Tibial nerve (tissue), 4 donors: ENCODE measurements at places on chromosomes 4 and X. TPM values are rescaled to one million over a fixed set of nuclear protein-coding genes. Genes with fewer than 3 reads are reported as not detected.
A peak's percentile ranks its signal among the peaks of the same experiment; 100 is the strongest.

Gene SH3TC1
- 51.2 TPM for total RNA-seq

- no peak within 1 kb of the TSS for H3K27ac ChIP-seq
- H3K27me3 ChIP-seq: no peaks in the 10 kb centered on the region
- no peak within 1 kb of the TSS for H3K4me3 ChIP-seq
- DNase-seq: no peak
- no peaks in the 10 kb centered on the region for H3K4me1 ChIP-seq
Measured at GRCh38 chr4:122621016-122621507, at the start of gene IL21. Gene IL21, minus strand, starts transcription at chr4:122621066. Its CDS starts 55 bp downstream, at chr4:122621011.

Gene GYPA
- not detected for total RNA-seq

GRCh38 chrX:46757593-46757992 is 1.3 kb downstream of the SLC9A7 start:
- peak overlapping the region; percentile 62 for H3K4me3 ChIP-seq
- H3K36me3 ChIP-seq: no peaks in the 10 kb centered on the region
- no peaks in the 10 kb centered on the region for H3K27me3 ChIP-seq
- DNase-seq: no peak
- H3K27ac ChIP-seq: no peak overlapping the region
- H3K4me1 ChIP-seq: no peaks in the 10 kb centered on the region

Gene NHSL2
- 26.5 TPM for total RNA-seq

Gene CXCL13
- total RNA-seq: 0.42 TPM

DNA sequence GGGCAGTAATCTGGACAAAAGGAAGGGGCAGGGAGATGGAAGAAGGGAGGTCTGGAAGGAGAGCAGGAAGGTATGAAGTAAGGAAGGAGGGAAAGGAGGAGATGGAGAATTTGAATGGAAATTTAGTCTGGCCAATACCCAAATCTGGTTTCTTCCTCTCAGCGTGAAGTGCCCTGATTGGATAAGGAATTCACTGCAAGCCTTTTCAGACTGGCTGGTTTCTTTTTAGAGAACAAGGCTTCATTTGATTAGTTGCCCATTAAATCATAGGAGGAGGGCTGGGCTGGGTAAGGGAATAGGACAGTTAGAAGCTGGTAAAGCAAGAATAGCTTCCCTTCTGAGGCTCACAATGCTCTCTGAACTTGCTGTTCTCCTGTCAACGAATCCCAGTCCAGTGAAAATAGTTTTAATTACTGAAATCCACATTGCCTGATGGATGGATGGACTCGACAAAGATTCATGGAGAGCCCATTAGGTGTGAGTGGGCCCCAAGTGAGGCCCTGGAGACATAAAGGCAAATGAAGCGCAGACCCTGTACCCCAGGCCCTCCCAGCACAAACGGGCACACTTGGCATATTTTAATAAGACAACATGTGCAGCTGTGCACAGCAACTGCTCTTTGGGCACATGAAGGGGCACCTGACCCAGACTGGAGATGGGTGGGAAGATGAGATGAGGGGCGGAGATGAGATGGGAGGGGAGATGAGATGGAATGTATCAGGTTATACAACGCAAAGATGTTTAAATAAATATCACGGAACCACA is 347.1 kb upstream of the GATB start:
- H3K27me3 ChIP-seq: no peaks in the 10 kb centered on the region
- no peak for DNase-seq
- H3K4me3 ChIP-seq: no peak overlapping the region

DNA sequence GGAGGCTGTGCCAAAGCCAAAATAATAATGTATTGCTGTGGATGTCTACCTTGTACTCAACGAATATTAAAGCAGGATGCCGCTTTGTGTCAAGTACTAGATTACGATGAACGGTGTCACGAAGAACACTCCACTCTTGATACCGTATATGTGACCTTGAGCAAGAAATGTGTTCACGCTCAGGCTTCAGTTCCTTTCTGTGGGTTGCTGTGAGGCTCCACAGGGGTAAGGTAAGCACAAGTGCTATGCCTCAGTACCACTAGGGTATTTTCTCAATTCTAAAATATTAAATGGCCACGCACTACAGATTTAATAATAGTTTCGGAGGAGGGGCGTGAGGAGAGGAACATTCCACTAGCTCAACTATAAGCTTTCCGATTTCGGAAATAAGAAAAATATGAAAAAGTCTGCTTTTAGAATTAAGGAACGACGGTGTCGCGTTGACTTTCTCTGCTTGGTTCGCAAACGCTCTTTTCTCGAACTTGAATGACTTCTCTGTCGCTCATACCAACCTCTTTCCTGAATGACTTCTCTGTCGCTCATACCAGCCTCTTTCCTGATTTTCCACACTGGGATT is 607 bp upstream of the SCOC start:
- H3K27ac ChIP-seq: peak overlapping the region; percentile 87
- H3K36me3 ChIP-seq: no peaks in the 10 kb centered on the region
- no peak for DNase-seq
- H3K4me3 ChIP-seq: peak overlapping the region; percentile 98

DNA sequence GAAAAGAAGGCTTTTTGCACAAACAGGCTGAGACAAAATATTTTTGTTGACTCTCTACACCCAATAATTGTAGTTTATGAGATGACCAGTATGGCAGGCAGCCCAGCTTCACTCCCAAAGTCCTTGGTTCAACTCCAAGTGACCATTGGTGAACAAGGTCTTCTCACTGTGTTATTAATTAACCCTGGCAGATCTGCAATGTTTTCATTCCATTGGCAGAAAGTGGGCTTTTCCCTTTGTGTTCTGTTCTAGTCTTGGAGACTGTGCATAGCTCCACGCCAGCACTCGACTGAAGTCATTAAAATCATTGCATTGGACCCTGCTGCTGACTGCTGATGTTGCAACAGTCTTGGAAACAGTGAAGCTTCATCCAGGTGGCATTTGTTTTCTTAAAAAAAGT is 277.3 kb upstream of the HAND2 start:
- no peaks in the 10 kb centered on the region for H3K27me3 ChIP-seq
- no peaks in the 10 kb centered on the region for H3K4me1 ChIP-seq
- DNase-seq: peak; percentile 11
- H3K36me3 ChIP-seq: no peaks in the 10 kb centered on the region

Gene TBC1D8B
- total RNA-seq: 10.3 TPM

DNA sequence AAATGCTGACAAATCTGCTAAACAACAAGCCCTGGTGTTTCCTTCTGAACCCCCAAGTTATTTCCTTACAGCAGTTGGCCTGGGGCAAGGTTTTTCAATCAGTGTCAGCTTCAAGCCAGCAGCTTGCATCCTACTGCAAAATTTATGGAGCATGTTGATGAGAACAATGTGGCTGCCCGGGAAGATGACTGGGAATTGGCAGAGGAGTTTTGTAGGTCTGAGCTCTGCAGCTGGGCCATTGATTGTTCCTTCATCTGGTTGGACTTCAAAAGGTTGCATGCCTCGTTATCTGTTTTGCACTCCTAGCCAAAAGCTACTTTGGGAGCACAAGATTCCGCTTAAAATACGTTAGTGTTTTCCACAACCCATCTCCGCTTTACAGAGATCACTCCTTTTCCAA is 1030.3 kb upstream of the LCORL start:
- H3K27me3 ChIP-seq: no peaks in the 10 kb centered on the region
- peaks cover 10% of the 10 kb centered on the region for H3K4me1 ChIP-seq
- no peak for DNase-seq
- H3K36me3 ChIP-seq: no peaks in the 10 kb centered on the region
- no peak overlapping the region for H3K4me3 ChIP-seq
- no peak overlapping the region for H3K27ac ChIP-seq

DNA sequence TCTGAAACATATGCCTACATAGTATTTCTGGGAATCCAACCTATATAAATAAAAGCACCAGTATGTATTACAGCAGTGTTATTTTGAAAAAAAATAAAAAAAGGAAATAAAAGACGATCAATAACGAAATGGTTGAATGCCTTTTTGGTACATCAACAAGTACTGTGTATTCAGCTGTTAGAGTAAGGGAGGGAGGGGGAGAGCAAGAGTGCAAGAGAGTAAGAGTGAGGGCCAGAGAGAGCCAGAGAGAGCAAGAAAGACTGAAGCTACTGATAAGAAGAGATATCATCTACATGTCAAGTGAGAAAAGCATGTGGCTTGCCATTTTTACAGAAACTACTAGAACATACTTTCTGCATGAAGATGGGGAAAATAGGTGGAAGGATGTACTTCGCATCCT is 1.8 kb downstream of the SPIN4 start:
- no peak for DNase-seq
- H3K36me3 ChIP-seq: no peaks in the 10 kb centered on the region
- no peaks in the 10 kb centered on the region for H3K27me3 ChIP-seq
- H3K4me3 ChIP-seq: no peak overlapping the region
- H3K4me1 ChIP-seq: no peaks in the 10 kb centered on the region
- no peak overlapping the region for H3K27ac ChIP-seq

GRCh38 chr4:186037692-186038658 is 31.0 kb upstream of the TLR3 start:
- no peak overlapping the region for H3K4me3 ChIP-seq
- H3K27me3 ChIP-seq: no peaks in the 10 kb centered on the region
- no peak for DNase-seq
- no peak overlapping the region for H3K27ac ChIP-seq
- no peaks in the 10 kb centered on the region for H3K4me1 ChIP-seq

- no peak overlapping the region for H3K27ac ChIP-seq
- no peaks in the 10 kb centered on the region for H3K36me3 ChIP-seq
- H3K27me3 ChIP-seq: no peaks in the 10 kb centered on the region
- DNase-seq: no peak
- no peak overlapping the region for H3K4me3 ChIP-seq
Measured at GRCh38 chr4:165635381-165635780, 237.7 kb upstream of the TLL1 start.

- H3K4me3 ChIP-seq: no peak overlapping the region
- H3K27me3 ChIP-seq: no peaks in the 10 kb centered on the region
- H3K36me3 ChIP-seq: no peaks in the 10 kb centered on the region
- DNase-seq: no peak
- no peaks in the 10 kb centered on the region for H3K4me1 ChIP-seq
- no peak overlapping the region for H3K27ac ChIP-seq
Measured at GRCh38 chrX:9622128-9622527, 143.5 kb downstream of the GPR143 start.

DNA sequence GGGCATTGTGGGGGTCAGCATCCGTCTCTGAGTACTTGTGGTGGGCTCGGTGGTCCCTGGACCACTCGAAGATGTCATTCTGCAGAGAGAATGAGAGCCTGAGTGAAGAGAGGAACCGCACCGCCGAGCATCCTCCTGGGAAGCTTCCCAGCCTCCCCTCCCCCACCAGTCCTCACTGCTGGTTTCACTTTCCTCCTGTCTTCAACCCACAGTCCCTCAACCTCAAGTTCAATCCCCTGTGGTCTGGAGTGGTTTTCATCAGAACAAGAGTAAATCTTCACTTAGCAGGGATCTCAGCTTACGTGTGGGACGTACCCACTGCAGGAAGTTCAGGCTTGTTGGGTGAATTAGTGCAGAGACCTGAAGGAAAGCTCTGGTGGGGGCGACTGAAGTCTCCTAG is 117.8 kb downstream of the SCD5 start:
- no peaks in the 10 kb centered on the region for H3K4me1 ChIP-seq
- H3K27me3 ChIP-seq: no peaks in the 10 kb centered on the region
- H3K27ac ChIP-seq: no peak overlapping the region
- no peaks in the 10 kb centered on the region for H3K36me3 ChIP-seq
- no peak overlapping the region for H3K4me3 ChIP-seq

GRCh38 chr4:154602404-154603020 is 9.9 kb downstream of the FGG start:
- no peak for DNase-seq
- no peak overlapping the region for H3K4me3 ChIP-seq
- H3K36me3 ChIP-seq: no peaks in the 10 kb centered on the region

- peaks cover 15% of the 10 kb centered on the region for H3K4me1 ChIP-seq
- no peak for DNase-seq
- no peaks in the 10 kb centered on the region for H3K27me3 ChIP-seq
- no peak overlapping the region for H3K4me3 ChIP-seq
- H3K36me3 ChIP-seq: no peaks in the 10 kb centered on the region
Measured at GRCh38 chr4:94700298-94700697, 57.5 kb upstream of the BMPR1B start.

GRCh38 chrX:125444659-125445058 is 125.0 kb downstream of the TEX13C start:
- no peaks in the 10 kb centered on the region for H3K27me3 ChIP-seq
- DNase-seq: no peak
- no peaks in the 10 kb centered on the region for H3K36me3 ChIP-seq

Gene ZNF141
- 29.9 TPM for total RNA-seq

Gene SPACA5
- not detected for total RNA-seq

DNA sequence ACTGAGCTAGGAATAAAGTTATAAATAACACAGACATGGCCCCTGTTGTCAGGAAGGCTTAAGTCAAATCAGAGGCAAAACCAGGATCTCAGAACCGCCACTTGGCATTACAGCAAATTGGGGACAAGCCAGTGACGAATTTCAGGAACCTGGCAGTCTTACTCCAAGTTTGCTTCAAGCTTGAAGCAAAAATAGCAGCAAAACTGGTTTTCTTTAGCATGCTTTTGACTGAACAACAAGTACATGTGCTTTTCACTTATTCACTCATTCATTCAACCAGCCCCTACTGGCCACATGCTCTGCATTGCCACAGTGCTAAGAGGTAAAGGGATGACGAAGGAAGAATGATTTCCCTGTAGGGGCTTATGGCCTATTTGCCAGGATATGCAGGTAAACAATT is 253.9 kb upstream of the PPARGC1A start:
- DNase-seq: no peak
- no peaks in the 10 kb centered on the region for H3K4me1 ChIP-seq
- no peak overlapping the region for H3K27ac ChIP-seq
- no peaks in the 10 kb centered on the region for H3K36me3 ChIP-seq
- no peak overlapping the region for H3K4me3 ChIP-seq
- H3K27me3 ChIP-seq: no peaks in the 10 kb centered on the region

GRCh38 chrX:378443-378842 is 8.3 kb downstream of the PPP2R3B start:
- H3K36me3 ChIP-seq: no peaks in the 10 kb centered on the region

- no peaks in the 10 kb centered on the region for H3K27me3 ChIP-seq
- H3K4me3 ChIP-seq: no peak overlapping the region
- no peaks in the 10 kb centered on the region for H3K36me3 ChIP-seq
- DNase-seq: no peak
- no peak overlapping the region for H3K27ac ChIP-seq
Measured at GRCh38 chrX:7586126-7586525, 256.8 kb upstream of the VCX start.

- H3K4me3 ChIP-seq: no peak overlapping the region
- no peak for DNase-seq
- peaks cover 17% of the 10 kb centered on the region for H3K4me1 ChIP-seq
- peak overlapping the region; percentile 0 for H3K27ac ChIP-seq
- no peaks in the 10 kb centered on the region for H3K36me3 ChIP-seq
- no peaks in the 10 kb centered on the region for H3K27me3 ChIP-seq
Measured at GRCh38 chr4:139913398-139913990, 240.5 kb downstream of the MAML3 start.

- H3K36me3 ChIP-seq: no peaks in the 10 kb centered on the region
- H3K27me3 ChIP-seq: peaks cover 13% of the 10 kb centered on the region
- H3K27ac ChIP-seq: no peak overlapping the region
- H3K4me3 ChIP-seq: no peak overlapping the region
- DNase-seq: no peak
Measured at GRCh38 chrX:110175146-110175545, 142.7 kb downstream of the AMMECR1 start.

Gene GPR82
- 0.22 TPM for total RNA-seq

- no peak overlapping the region for H3K4me3 ChIP-seq
- H3K27ac ChIP-seq: no peak overlapping the region
- no peaks in the 10 kb centered on the region for H3K36me3 ChIP-seq
- no peak for DNase-seq
- H3K4me1 ChIP-seq: no peaks in the 10 kb centered on the region
Measured at GRCh38 chrX:2700405-2701320, 9.6 kb downstream of the CD99 start.
